Epithelial cell of prostate (primary cell): ENCODE measurements at places on chromosomes 1 and 21.

GRCh38 chr1:211551638-211552460 lies 27.1 kb downstream of the SLC30A1 start:
- DNase-seq: peak; percentile 39

DNA sequence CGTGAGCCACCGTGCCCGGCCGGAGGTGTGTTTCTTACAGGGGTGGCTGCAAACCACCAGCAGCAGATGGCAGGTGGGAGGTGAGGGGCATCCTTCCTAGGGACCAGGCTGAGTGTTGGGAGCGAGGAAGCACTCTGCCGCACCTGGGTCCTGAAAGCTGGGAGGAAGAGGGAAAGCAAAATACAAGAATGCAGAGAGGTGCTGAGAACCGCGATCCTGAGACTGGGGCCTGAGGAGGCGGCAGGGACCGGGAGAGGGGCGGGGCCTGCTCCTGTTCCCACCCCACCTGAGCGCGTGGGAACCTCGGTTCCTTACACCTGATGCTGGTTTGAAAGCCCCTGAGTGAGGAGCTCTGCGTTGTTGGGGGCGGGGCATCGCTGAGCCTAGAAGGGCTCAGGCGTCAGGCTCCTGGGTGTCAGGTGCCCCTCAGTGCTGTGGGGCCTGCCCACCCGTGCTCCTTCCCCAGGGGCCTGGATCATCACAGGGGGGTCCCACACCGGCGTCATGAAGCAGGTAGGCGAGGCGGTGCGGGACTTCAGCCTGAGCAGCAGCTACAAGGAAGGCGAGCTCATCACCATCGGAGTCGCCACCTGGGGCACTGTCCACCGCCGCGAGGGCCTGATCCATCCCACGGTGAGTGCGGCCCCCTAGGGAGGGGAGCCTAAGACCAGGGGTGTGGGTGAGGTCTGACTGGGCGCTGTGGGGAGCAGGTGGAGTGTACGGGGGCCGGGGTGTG lies 15.5 kb downstream of the TRPM2 start:
- DNase-seq: no peak

DNA sequence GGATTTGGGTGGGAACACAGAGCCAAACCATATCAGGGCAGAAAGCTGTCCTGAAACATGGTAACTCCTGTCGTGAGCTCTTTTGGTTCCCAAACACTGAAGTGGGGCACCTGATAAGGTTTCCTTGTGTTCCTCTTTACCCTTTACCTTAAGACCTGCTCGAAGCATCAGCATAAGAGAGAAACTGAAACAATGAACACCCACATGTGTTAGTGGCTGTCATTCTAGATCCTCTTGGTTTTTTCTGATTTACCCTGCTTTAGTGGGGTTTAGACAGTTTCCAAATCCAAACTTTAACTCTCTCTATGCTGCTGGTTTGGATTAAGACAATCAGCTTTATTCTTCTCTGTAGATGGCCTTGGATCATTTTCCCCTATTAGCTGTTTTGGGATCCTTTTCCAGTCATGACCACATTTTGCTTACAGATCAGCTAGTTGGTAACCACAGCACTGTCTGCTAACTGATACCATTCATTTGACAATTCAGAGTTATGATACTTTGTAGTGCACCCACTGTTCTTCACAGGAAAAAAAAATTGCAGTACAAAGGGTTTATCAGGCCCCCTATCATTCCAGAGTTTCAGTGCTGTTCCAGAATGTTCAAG lies 975 bp upstream of the MNDA start:
- DNase-seq: no peak

DNA sequence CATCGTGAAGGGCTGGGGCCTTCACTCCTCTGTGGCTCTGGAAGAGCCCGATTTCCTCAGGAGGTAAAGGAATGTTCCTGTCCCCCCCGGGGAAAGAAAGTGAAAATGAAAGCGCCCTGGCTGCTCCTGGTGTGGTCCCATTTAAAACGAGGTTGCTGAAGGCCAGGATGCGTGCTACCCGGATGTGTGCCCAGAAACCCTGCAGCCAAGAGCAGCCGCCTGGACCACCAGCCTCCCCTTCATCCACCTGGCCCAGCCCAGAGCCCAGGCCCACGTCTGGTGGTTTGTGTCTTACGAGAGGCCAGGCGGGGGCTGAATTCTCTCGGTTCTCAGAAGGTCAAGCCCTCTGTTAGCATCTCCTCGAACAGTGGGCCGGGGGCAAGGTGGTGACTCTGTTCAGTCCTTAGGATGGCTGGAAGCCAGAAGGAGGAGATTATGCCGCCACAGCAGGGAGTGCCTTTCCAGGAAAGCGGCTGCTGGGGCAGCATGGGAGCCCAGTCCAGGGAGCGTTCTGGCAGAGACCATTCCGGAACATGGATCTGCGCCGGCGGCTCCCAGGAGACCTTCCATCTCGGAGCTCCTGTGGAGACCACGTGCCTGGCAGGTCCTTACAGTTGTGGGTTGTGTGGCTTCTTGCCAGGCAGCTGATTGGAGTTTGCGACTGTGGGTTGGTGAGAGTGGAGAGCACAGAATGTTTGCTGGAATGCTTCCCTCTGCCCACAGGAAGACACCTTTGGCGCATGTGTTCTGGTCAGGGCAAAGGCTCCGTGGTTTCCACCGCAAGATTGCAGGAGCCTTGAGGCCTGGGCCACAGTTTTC lies 1.4 kb downstream of the GUK1 start:
- DNase-seq: no peak

DNA sequence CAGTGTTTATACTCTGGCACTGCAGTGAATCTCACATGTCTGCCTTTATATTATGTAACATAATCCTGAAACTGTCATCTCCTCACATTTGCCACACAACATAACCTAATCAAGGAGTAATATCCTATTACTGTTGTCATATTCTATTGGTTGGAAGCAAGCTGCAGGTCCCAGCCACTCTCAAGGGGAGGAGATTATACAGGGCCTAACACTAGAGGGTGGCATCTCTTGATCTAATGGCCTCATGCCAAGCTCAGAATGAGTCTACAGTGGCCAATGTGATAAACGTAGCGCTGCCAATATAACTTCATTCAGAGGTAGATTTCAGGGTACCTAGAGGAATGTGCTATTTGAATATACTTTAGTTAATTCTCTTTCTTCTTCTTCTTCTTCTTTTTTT lies 166.8 kb downstream of the BACH1 start:
- no peak for DNase-seq

DNA sequence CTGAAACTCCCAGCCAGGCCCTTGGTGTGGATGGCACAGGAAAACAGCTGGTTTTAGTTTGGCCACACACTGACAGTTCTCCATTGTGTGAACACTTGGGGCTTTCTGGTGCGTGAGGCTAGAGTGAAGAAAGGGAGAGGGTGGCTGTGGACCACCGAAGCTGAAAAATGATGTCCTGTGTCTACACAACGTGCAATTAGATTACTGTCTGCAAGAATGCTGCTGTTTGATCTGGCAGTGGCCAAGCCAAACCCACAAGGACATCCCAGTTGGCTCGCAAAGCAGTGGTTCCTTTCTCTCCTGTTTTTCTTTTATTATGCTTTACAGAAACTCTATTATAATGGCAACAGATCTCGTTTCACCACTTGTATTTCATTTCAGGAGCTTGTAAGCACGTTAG lies 58.9 kb downstream of the ERG start:
- DNase-seq: no peak

DNA sequence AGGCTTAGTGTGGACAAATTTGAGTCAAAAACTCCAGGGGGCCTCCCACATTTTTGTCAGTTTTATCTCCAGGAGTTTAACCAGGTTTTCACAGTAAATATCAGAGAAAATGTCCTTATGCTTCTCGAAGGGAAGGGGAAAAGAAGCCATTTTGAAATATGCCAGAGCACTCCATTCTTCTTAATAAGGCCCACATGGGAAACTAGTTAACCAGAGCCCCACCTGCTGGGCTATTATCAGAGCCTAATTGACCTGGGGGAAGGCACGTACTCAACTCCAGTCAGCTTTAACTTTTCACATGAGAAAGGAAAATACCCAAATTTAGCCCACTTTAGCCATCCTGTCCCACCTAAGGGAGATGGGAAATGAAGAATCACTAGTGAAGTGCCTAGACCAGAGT lies 296.3 kb downstream of the PTBP2 start:
- DNase-seq: no peak

GRCh38 chr1:105483436-105483835 lies 1573.0 kb upstream of the PRMT6 start:
- DNase-seq: no peak

GRCh38 chr1:23215291-23215690 lies 2.0 kb downstream of the HTR1D start:
- no peak for DNase-seq

- no peak for DNase-seq
These were observed 552.0 kb upstream of the USP24 start for GRCh38 chr1:55767171-55767570.

DNA sequence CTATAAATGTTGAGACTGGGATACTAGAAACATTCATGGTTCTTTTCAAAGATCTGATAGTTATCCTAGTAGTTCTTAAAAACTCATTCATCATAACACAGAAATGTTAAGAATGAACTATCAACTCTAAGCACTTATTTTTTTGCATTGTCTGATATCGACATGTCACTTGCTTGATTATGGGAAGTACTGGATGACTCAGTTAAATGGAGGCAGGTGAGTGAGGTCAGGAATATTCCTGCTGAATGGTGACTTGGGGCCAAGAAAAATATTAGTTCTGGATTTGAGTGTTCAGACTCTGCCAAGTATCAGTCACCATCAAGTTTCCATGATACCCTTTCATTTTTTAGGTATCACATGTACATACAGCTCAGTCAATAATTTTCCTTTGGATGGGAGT lies 63.6 kb downstream of the NEK7 start:
- DNase-seq: peak; percentile 79

GRCh38 chr1:39170731-39171667 lies 33.5 kb upstream of the MACF1 start:
- DNase-seq: no peak

GRCh38 chr21:45128613-45129188 lies 54.3 kb downstream of the ADARB1 start:
- no peak for DNase-seq

DNA sequence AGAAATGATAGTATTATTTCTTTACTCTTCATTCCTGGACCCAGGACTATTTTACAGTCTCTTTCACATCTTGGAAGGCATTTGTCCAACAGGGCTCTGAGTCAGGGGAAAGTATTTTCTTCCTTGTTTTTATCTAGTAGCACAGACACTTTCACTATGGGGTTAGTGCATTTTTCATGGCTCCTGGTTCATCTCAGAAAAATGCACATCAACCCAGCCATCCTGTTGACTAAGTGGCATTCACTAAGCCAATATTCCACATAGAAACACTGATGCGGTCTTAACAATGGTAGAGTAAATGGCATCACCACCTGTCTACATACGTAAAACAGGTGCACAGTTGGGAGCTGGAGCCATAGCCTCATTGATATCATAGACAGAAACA lies 87.4 kb upstream of the C1orf21 start:
- peak; percentile 44 for DNase-seq

DNA sequence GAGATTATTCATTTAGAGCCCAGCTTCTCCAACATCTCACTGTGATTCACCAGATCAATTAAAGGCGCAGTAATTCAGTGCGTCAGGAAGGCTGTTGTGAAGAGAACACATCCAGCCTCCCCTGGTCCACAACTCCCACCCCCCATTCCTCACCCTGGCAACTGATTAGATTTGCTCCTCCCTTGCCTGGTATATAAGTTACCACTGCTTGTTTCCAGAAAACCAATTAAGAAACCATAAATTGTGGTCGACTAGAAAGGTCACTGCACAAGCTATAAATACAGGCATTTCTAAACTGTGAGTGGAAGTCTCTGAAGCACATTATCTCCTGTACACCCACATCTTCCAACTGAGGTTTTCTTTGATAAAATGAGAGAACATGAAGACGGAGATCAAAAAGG lies 41.9 kb downstream of the FAM163A start:
- no peak for DNase-seq

DNA sequence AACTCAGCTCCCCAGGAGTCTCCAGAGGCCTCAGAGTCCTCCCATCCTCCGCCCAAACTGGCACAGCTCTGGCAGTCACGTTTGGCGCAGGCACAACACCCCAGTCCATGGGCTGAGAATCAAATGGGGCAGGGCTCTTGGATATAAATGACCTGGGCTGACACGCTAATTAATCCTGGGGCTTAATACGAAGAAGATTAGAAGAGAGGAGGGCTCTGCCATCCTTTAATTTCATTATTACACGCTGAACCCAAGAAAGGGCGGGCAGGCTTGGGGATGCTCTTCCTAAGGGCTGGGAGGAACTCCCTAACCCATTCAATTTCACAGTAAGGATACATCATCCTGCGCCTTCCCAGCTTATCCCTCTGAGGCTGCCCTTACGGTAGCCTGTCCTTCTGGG lies 2.4 kb downstream of the GRIK3 start:
- DNase-seq: no peak

GRCh38 chr21:30233228-30234020 lies 17.5 kb upstream of the CLDN8 start:
- no peak for DNase-seq

GRCh38 chr1:243508943-243509342 lies 253.1 kb downstream of the SDCCAG8 start:
- no peak for DNase-seq

GRCh38 chr1:45769261-45769932 lies 18.9 kb upstream of the IPP start:
- DNase-seq: peak; percentile 56

DNA sequence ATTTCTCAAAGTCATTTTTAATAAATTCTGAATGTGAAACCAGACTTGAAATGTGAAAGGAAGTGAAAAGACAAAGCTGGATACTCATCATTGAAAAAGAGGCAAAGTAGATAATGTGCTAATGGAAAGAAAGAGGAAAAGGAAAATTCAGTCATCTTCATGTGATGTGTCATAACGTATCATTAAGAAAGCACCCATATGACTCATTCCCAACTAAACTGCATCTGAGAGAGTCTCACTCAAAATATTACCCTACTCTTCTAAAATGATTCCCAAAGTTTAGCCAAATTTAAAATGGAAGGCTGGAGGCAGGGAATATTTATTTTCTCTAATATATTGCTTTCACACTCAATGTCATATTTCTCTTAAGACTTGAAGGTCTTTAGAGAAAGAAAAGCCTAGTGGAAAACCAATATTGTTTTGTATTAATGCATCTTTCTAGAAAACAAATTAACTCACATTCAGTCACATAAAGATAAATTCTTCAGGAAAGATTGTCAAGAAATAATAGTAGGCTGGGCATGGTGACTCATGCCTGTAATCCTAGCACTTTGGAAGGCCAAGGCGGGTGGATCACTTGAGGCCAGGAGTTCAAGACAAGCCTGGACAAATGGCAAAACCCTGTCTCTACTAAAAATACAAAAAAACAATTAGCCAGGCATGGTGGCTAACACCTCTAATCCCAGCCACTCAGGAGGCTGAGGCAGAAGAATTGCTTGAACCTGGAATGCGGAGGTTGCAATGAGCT lies 129.9 kb downstream of the SLC30A10 start:
- peak; percentile 45 for DNase-seq
